Caudate nucleus (tissue), 63 donors: ENCODE measurements at places on chromosomes 4 and X.
A peak's percentile ranks its signal among the peaks of the same experiment; 100 is the strongest.

DNA sequence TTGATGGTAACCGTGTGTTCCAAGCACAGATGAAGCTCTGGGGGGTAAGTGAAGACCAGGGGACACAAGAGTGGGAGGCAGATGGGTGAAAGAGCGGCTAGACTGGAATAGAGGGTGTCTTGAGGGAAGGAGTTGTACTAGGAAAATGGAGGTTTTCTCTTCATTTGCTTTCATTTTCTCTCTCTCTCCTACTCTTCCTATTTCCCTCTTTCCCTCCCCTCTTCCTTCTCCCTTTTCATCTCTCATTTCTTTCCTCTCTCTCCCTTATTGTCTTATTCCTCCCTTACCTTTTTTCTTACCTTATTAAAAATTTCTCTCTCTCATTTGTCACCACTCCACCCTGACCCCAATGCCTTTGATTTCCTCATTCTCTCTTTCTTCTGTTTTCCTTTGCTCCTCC, 3.0 kb downstream of the ITGB1BP2 start:
- no peak for DNase-seq

- DNase-seq, result no peak
Observed at GRCh38 chr4:92270908-92271307, 32.9 kb upstream of the GRID2 start.

GRCh38 chr4:148056879-148057278, 325.0 kb downstream of the ARHGAP10 start:
- peak; percentile 29 for DNase-seq

GRCh38 chr4:771464-771863, 54.5 kb downstream of the CPLX1 start:
- no peak for DNase-seq

DNA sequence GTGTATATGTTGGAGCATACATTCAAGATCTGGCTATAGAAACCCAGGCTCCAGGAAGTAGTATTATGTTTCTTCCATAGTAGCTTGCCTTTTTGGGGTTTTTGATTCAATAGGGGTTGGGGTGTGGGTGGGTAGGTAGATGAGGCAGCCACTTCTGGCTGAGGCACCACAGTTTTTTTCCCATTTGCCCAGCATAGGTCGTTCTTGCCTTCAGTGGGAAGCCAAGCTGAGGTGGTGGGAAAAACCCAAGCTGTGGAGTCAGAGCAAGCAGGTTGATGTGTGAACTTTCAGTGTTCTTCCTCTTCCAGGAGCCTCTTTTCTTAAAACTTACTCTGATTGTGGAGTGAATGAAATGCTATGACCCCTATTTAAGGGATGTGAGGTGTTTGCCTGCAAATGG, 67.0 kb upstream of the RPS6KA3 start:
- DNase-seq, result no peak

DNA sequence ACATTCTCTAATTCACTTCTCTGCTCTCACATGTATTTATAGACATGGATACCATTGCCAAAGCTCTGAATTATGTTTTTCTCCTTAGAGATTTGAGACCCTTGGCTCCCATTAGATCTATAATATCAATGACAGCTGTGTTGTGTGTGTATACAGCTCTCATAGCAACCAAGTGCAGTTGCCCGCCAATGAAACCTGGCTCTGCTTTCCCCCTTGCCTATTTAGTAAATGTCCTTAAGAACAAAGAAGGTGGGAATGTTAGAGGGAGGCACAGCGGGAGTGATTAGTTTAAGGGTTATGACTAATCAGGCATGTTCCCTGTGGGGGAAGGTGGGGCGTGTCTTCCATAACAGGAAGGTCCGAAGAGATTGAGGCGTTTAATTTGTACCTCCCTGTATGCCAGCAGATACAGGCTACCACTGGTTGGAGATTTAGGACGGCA, 100.5 kb upstream of the TBC1D9 start:
- peak; percentile 15 for DNase-seq

DNA sequence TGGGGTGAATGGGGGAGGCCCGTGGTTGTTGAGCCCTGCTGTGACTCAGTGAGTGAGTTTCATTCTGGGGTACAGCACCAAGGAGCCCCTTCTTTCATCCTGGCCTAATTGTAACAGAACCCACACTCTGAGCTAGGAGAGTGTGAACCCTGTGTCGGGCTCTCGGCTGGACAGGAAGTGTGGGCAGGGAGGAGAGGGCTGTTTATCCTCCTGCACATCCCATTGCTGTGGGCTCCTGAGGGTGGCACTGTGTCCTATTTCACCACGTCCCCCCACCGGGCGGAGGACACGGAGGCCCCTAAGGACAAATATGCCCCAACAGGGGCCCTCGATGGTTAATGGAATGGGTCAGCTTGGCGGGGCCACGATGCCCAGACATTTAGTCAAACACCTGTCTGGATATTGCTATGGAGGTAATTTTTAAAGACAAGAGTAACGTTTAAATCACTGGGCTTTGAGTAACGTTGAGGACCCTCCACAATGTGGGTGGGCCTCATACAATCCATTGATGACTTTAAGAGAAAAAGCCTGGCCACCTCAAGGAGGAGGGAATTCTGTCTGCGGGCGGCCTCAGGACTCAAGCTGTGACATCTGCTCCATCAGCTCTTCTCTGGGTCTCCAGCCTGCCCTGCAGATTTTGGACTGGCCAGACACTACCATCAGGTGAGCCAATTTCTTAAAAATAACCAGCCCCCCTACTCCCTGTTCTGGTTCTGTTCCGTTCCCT, 46.1 kb upstream of the SORCS2 start:
- DNase-seq, result no peak

DNA sequence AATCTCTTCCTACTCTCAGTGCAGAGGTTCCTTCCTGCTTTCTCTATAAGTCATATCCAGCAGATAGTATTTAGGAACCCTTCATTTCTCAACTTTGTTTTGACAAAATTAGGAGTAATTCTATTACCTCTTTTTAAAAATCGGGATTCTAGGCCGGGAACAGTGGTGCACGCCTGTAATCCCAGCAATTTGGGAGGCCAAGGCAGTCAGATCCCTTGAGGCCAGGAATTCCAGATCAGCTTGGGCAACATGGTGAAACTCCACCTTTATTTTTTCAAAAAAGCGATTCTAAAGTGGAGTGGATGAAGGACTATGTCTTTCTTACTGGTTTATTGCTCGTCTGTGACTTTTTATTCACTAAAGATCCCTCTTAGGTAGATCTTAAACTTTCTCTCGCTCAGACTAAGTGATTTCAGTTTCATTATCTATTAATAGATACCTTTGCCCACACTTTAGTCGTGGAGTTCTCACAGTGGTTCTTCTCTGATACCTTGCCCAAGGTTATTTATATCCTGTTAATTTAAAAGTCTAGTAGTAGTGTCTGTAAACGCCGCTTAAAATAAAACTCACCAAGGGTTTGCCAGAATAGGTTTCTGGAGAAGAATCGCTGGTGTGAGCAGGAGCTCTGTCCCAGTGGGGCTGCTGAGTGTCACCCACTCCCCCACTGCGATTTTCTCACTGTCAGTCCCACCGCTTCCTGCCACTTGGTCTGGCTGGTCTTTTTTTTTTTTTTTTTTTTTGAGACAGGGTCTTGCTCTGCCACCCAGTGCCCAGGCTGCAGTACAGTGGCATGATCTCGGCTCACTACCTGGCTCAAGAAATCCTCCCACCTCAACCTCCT, 27.0 kb upstream of the TMEM131L start:
- no peak for DNase-seq

DNA sequence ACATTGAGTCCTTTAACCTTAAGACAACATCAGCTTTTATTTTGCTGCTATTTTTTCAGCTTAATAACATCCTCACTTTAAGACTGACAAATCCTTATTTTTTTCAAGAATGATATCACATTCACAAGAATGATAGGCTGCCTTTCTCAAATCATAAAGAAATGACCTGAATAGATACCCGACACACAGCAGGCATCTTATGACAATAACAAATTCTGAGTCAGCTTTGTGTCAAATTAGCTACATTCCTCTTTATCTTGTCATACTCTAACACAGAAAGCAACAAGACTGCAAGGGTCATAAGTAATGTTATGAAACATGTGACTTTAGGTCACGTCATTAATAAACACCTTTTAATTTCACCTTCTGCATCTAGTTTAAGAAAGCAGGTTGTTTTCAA, 2387.6 kb downstream of the PCDH7 start:
- DNase-seq, result no peak

DNA sequence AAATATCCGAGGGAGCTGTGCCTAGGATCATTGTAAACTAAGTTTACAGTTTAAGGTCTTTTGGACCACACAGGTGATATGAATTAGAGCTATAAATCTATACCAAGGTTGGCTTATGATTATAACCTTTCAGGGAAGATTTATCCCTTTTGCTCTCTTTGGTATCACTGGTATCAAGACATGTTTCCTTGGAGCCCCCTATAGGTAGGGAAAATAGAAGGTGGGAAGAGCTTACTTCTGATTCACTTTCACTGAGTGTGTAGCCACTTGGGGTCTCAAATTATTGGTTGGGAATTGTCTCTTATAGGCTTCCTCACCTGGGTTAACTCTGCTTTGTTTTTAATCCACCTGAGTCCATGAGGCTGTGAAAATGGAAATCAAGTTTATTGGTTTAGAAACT, 262.1 kb upstream of the NR3C2 start:
- DNase-seq, result no peak

GRCh38 chrX:100263650-100264049, 146.4 kb downstream of the PCDH19 start:
- DNase-seq, result no peak

- DNase-seq, result no peak
Observed at GRCh38 chr4:180810581-180810980, 1432.6 kb upstream of the TENM3 start.

DNA sequence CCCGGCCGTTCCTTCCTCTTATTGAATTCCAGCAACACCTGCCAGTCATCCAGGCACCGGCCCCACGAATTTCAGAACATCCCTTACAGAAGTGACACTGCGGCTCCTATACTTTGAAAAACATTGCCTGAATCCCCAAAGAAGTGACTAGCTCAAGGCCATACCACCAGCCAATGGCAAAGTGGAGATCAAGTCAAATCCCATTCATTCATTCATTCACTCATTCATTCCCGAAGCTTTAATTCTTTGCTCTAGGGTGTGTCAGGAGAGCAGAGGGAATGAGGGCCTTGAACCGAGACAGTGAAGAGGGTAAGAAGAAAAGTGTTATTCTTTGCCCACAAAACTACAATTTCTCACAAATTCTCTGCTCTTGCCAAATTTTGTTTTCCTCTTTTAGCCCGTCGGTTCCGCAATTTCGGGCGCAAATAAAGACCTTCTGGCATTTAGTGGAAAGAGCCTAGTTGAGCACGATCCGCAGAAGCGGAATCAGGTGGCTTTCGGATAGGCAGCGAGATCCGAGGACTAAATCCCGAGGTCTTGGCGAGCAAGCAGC, 824 bp upstream of the HMGB3 start:
- no peak for DNase-seq

- no peak for DNase-seq
Observed at GRCh38 chr4:123495530-123495929, 98.9 kb downstream of the SPRY1 start.
